Inflammatory macrophage treated with lipopolysaccharide for 4 hours (primary cell): ENCODE measurements at places on chromosomes 4 and X.
A peak's percentile ranks its signal among the peaks of the same experiment; 100 is the strongest.

DNA sequence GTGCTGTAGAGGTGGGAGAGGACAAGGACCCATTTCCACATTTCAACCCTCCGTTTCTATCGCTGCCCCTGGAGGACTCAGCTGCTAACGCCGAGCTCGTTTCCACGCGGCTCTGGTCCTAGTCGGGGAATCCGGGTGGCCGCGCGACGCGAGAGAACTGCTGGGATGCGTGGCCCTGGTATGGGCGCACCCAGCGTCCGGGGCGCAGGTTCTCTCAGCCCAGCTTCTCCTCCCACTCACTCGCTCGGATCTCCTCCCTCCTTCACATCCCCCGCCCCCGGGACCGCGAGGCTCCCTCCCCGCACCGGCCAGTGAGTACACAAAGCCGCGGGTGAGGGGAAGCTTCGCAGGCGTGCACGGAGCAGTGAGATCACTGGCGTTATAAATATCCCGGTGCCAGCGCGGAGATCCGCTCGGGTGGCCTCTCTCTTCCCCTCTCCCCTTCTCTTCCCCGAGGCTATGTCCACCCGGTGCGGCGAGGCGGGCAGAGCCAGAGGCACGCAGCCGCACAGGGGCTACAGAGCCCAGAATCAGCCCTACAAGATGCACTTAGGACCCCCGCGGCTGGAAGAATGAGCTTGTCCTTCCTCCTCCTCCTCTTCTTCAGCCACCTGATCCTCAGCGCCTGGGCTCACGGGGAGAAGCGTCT lies at the start of gene FGF5:
TSS of gene FGF5 (plus strand) at position 412 of the 649 bp plus-strand sequence. CDS start at position 573, 161 bp downstream.
- no peak for DNase-seq

- no peak for DNase-seq
Measured at GRCh38 chr4:55635282-55635681, 816 bp downstream of the NMU start.

DNA sequence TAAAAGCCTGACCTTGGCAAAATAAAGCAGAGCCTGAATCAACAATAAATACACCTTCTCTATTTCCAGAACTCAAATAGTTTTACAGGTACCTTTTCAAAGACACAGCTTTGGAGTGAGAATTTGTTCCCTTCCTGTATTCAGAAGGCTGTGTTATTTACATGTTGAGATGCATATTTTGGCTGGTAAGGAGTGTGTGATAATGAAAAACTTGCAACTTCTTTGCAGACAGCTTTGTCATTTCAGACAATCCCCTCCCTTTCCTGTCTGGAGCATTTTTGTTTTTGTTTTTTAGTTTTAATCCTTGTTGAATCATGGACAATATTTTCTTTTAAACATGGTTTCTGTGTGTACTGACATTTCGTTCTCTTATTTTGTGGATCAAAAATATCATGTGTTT lies 493.8 kb downstream of the FAT4 start:
- DNase-seq: no peak

DNA sequence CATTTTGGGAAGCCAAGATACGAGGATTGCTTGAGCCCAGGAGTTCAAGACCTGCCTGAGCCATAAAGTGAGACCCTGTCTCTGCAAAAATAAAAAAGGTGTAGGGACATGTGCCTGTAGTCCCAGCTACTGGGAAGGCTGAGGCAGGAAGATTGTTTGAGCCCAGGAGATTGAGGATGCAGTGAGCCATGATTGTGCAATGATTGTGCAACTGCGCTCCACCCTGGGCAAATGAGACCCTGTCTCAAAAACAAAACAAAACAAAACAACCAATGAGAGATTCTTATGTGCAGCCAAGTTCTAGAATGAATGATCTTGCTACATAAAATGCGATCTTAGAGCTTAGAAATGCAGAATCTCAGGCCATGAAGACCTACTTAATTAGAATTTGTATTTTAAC lies 22.5 kb downstream of the SLC9B2 start:
- DNase-seq: no peak

- no peak for DNase-seq
Measured at GRCh38 chr4:10030972-10031667, 9.8 kb upstream of the SLC2A9 start.

GRCh38 chrX:47278691-47279090 lies 45.9 kb downstream of the USP11 start:
- DNase-seq: no peak

DNA sequence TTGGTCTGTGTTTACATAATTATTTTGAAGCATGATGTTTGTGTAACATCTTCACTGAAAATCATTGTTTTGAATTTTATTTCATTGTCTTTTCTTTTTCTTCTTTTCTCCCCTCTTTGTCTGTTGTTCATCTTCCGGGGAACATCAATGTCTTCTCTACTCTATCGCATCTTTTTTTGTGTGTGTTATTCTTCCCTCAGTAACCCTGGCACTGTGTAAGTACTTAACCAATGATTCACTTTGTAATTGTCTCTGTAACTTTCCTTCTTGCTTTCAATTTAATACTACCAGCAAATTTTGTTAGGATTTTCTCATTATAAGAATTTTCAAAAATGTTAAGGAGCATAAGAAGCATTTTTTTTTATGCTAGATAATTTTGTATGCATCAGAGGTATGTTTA lies 130.8 kb downstream of the PDLIM5 start:
- no peak for DNase-seq

DNA sequence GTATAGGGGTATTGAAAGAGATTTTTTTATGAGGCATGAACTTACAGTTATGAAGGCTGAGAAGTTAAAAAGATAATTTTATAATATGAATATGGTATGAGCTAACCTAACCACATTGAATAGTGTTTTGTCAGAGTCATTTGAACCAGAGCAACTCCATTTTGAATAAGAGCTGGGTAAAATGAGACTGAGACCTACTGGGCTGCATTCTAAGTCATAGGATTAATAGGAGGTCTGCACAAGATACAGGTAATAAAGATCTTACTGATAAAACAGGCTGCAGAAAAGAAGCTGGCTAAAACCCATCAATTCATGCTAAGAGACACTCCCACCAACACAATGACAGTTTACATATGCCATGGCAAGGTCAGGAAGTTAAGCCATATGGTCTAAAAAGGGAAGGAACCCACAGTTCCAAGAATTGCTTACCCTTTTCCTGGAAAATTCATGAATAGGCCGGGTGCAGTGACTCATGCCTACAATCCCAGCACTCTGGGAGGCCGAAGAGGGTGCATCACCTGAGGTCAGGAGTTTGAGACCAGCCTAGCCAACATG lies 209.2 kb downstream of the TECRL start:
- no peak for DNase-seq

GRCh38 chrX:10327651-10328050 lies 170.9 kb downstream of the CLCN4 start:
- no peak for DNase-seq

- DNase-seq: no peak
Measured at GRCh38 chr4:91448668-91449330, 855.0 kb upstream of the GRID2 start.

DNA sequence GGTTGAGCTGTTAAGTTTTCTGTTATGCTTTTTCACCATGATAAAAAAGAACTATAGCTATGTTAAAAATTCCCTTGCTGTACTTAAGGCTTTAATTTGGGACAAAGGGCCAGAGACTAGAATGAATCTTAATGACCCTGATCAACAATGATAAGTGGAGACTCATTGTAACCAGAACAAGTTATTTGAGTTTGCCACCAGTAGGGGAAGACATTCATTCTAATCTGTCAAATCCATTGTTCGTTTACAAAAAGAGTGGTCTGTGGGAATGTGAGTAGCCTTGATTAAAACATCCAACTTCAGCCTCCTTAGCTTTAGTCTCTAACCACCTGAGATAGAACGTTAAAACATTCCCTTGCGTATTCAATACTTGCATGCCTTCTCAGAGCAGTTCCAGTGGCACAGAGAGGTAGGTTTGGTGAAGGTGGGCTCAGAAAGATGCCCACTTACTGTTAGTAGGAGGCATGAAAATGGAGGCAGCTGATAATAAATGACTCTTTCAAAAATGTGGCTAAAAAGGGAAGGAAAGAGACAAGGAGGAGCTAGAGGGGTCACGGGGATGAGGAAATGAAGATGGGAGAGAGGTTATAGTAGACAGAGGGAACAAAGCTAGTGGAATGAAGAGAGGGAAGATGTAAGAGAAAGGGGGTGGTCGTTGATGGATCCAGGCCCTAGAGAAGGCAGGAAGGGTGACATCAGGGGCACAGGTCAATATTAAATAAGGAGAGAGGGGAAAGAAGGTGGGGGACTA lies 66.2 kb downstream of the EGF start:
- peak; percentile 37 for DNase-seq
